Caudate nucleus (tissue), 63 donors: ENCODE measurements at places on chromosomes 5 and 9.

DNA sequence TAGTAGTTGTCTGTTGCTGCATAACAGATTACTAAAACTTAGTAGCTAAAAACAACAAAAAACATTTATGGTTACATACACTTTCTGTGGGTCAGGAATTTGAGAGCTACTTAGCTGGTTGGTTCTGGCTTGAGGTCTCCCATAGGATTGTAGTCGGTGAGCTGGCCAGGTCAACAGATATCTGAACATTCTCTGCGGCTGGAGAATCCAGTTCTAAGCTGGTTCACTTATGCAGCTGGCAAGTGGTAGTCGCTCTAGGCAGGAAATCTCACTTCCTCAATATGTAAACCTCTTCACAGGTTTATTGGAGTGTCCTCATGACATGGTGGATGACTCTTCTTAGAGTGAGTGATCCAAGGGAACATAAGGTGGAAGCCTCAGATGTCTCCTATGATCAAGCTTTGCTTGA lies 65.7 kb upstream of the TNFAIP8 start:
- no peak for DNase-seq

DNA sequence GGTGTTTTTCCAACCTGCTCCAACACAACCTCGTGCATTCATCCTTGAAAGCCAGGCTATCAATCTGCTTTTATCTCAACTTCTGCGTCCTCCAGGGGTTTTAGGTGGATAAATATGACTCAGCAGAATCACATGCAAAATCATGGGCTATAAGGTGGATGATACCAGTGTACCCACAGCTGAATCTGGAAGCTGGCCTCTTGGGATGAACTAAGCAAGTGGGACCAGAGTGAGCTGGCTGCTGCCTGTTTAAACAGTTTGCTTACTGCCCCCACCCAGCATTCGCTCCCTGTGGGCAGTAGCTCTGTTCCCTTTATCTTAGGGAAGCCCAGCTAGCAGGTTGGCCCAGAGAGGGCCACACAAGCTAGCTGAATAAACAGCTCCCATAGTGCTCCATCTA lies 194.0 kb downstream of the CRB2 start:
- DNase-seq = no peak

DNA sequence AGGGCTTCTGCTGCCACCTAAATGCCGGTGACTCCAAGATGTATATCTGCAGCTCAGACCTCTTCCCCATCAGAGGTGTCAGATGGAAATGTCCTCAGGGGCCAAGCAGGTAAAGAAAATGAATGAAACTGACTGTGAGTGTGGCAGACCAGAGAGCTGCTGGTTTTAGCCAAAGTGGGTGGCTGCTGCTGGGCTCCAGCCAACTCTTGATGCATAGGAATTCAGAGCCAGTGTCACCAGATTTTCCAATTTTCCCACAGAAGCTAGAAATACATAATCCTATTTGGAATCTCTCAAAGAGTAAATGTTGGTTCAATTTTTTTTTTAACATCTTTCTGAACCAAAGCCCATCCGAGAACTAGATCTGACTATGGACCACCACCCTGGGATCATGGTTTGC lies 161.2 kb upstream of the SPRY4 start:
- DNase-seq = no peak

- no peak for DNase-seq
Observed at GRCh38 chr5:133433641-133434040, 178.7 kb downstream of the FSTL4 start.

- DNase-seq = no peak
Observed at GRCh38 chr5:180153991-180154390, 55.0 kb downstream of the RASGEF1C start.

DNA sequence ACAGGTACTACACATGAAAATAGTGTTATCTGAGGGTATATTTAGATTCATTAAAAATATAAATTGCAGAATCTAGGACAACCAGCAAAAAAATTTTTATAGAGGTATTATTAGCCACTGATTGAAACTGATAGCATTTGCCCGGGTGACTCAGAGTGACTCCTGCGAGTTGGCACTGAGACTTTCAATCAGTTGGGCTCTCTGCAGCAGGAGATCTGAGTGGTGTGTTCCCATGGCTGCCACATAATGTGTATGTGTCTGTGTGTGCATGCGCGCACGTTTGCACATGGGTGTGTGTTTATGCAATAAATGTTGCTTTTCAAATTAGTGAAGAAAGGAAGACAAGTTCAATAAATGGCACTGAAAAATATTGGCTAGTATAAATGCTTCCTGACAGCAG lies 100.1 kb upstream of the MRPS30 start:
- no peak for DNase-seq

- DNase-seq = no peak
Observed at GRCh38 chr5:51889703-51890102, 506.5 kb downstream of the ISL1 start.

DNA sequence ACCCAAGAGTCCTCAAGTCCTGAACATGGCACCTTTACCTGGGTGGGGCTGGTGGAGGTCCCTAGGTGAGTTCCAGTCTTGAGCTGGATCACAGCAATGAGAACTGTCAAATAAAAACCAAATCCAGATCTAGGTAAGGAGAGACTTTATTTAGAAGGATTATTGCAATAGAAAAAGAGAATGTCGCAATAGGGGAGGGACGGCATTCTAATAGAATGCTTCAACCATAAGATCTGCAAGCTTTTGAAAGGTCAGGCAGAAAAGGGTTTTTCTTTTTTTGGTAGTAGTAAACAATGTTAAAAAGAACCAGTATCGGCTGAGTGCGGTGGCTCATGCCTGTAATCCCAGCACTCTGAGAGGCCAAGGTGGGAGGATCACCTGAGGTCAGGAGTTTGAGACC lies 5.2 kb upstream of the GCNT1 start:
- no peak for DNase-seq

DNA sequence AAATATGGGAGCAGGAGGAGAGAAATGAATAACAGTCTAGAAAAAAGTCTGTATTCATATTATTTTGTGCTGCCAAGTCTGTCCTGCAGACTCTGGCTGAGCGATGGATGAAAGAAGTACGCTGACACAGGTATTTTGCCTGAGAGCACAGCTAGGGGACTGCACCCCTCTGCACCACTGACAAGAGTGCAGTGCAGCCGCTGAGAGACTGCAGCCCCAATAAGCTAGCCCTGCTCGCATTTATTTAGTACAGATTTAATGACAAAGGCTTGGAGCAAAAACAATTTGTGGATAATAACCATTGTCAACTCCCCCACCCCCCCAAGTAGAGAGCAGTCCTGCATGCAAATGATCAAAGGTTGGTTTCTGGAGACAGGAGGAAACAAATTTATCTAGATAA lies 13.3 kb upstream of the MRPS30 start:
- no peak for DNase-seq

DNA sequence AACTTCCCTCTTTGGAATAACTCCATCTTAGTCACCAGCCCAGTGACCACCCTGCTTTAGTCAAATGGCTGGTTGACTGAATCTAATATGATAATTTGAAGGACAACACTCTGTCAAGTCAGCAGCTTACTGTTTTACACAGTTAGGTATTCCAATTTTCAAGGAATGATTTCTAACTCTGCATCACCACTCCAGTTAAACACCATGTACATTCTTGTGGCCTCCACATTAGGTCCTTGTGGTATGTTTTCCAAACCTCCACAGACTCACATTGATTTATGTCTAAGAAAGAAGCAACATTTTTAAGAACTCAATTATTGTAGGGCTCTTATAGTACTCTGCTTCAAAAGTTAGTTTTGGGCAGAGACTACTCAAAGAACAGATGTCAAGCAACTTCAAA lies 110.7 kb downstream of the TLE1 start:
- no peak for DNase-seq

DNA sequence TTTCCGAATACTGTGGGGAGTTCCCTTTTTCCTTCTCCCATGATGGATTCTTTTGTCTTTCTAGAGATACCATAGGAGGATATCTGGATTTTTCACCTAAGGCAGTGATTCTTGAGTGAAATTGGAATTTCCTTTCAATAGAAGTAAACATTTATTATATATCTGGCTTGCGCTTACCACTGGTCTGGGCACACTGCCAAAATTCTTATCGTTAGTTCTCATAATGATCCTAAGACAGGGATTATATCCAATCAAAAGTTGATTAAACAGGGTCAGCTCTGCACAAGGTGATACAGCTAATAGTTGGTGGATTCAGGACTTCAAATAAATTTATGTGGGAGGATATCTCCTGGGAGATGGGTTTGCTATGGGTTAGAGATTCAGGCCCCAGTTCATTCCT lies 9.6 kb downstream of the TLE4 start:
- DNase-seq = no peak

DNA sequence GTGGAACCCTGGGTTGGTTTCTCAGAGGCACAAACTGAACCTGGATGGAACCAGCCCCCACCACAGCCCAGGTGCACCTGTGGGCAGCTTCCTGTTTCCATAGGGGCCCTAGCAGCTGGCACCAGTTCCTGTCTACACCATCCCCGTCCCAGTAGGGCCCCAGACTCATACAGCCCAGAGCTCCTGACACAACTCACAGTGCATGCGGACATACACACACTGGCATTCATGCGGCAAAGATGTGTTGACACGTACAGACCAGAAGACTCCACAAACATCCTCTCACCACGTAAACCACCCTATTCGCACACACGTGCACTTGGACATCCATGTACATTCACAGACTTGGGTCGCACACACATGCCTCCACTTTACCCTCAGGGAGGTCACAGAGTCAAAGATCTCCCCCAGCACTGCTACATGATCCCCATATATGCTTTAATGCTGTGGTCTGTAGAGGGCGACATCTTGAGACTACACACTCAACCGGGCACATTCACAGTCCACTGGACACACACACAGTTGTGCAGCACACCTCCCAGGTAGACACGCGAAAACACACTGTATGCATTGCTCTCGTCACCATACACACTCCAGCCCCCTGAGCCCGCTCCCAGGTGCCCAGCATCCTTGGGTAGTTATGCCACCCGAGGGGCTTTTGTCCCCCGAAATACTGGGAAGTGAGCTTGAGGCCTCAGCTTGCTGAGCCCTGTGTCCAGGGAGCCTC lies 22.4 kb downstream of the CXXC5 start:
- DNase-seq = no peak

- DNase-seq = no peak
Observed at GRCh38 chr9:130461218-130461630, 16.5 kb downstream of the ASS1 start.

DNA sequence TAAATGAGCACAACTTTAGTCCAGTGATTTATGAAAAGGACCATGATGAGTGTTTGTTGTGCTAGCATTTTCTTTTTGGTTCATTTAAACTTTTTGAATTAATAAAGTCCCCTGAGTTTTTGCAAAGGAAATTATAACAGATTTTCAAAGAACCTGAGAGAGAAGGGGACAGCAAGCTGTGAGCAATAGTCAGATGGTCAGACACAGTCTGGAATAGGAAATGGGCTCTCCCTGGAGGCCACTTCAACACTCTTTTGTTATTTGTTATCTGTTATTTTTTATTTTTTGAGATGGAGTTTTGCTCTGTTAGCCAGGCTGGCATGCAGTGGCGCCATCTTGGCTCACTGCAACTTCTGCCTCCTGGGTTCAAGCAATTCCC lies 171.1 kb downstream of the ARHGEF28 start:
- no peak for DNase-seq

- no peak for DNase-seq
Observed at GRCh38 chr5:95217881-95218280, 67.0 kb downstream of the MCTP1 start.

DNA sequence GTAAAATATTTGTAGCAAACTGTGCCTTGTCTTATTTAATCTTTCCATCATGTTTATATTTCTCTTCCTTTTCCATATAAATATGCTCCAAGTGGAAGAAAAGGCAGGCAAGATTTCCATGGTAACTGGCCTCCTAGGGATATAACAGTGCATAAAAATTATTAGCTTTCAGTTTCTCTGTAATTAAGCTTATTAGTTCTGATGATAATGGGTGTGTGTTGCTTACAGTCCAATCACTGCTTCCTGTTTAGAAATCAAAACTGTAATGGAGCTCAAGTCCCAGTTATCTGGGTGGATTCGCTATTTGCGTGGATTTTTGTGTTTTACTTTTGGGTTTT lies 213.0 kb downstream of the PJA2 start:
- DNase-seq = no peak

GRCh38 chr5:66807743-66808142 lies 211.6 kb downstream of the MAST4 start:
- DNase-seq = no peak

DNA sequence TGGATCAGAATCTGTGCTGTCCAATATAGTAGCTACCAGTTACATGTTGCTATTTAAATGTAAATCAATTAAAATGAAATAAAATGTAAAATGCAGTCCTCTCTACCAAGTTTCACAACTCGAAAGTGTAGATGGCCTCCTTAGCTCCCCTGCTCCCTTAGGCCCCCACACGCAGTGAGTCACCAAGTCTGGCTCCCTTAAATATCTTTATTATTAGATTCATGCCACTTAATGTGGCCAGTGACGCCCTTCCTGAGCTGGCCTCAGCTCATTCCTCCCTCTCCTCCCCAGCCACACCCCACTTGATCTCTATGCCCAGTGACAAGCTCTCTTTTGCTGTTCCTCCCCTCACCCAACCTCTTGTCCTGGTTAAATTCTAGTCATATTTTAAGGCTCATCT lies 88.4 kb upstream of the DNAH5 start:
- no peak for DNase-seq

GRCh38 chr9:130245474-130245873 lies 20.1 kb upstream of the HMCN2 start:
- DNase-seq = no peak

DNA sequence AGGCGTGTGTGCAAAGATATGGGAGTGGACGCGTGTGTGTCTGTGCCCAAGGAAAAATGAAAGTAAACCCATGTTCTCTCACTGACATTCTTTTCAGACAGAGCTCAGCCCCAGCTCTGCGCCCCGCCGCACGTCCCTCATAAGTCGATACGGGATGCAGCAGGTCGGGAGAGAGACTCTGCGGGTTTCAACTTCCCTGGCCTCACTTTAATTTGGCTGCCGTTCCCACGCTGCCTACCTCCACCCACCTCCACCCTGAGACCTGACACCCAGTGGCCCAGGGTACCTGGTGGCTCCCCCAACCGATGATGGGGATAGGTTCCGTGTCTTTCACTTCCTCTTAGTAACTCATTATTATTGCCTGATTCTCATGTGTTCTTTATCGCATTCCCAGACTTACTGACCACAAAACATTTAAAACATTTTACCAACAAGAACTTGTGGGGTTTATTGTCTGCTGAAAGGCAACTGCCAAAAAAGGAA lies 19.4 kb downstream of the LHX2 start:
- DNase-seq = no peak

- no peak for DNase-seq
Observed at GRCh38 chr5:100904259-100904861, 1.3 kb upstream of the ST8SIA4 start.

DNA sequence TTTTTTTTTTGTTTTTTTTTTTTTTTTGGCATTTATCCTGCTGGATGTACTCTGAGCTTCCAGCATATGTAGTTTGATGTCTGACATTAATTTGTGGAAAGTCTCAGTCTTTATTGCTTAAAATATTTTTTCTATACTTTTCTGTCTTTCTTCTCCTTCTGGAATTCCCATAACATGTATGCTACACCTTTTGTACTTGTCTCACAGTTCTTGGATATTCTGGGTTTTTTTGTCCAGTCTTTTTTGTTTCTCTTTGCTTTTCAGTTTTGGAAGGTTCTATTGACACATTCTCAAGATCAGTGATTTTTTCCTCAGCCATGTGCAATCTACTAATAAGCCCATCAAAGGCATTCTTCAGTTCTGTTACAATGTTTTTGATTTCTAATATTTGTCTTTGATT lies 19.4 kb upstream of the RFK start:
- no peak for DNase-seq
